Activated T-cell treated with anti-CD3 and anti-CD28 coated beads, Interleukin-2, amount 50 U/mL, for 24 hours (primary cell): ENCODE measurements at places on chromosomes 12 and 14.

DNA sequence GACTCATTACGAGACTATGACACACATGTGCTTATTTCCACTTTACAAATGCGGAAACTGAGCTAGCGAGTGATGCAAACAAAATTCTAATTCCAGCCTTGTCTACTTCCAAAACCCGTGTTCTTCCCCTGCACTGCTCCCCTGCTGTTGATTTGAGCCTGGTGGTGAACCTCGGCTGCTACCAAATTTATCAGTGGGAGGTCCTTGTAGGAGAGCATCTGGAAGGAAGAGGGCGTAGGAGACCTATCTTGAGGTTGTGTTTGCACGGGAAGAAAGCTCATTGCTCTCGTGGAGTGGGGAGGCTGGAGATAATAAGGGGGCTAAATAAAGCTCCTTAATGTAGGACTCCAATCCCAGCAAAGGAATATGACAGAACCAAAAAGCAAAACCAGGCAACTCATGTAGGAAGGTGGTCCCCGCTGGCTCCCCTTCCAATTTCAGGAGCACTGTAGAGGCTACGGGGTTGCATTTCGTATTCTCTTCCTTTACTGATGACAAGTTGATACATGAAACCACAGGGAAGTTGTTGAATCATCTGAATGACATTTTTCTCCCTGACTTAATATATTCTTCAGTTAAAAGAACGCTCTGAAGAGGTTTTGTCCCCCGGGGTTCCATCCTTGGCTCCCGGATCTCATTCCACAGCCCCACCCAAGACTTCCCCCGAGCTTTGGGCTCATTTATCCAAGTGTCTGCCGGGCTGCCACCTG lies 52.6 kb downstream of the FZD10 start:
- no peak for DNase-seq

DNA sequence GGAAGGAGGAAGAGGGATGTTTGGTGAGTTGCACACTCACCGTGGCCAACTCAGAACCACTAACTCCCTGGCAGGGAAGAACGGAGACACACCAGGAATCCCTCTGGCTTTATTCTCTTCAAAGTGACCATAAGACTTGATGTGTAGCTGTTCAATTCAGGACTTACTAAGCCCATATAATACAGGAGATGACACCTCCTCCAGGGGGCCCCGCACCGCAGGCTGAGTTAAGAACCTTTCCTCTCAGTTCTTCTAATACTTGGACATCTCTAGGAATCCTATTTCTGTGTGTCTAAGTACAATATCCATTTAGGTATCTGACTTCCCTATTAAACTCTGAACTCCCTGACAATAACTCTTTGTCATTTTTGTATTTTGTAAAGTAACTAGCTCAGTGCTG lies 49.5 kb downstream of the DCAF4 start:
- DNase-seq = no peak

DNA sequence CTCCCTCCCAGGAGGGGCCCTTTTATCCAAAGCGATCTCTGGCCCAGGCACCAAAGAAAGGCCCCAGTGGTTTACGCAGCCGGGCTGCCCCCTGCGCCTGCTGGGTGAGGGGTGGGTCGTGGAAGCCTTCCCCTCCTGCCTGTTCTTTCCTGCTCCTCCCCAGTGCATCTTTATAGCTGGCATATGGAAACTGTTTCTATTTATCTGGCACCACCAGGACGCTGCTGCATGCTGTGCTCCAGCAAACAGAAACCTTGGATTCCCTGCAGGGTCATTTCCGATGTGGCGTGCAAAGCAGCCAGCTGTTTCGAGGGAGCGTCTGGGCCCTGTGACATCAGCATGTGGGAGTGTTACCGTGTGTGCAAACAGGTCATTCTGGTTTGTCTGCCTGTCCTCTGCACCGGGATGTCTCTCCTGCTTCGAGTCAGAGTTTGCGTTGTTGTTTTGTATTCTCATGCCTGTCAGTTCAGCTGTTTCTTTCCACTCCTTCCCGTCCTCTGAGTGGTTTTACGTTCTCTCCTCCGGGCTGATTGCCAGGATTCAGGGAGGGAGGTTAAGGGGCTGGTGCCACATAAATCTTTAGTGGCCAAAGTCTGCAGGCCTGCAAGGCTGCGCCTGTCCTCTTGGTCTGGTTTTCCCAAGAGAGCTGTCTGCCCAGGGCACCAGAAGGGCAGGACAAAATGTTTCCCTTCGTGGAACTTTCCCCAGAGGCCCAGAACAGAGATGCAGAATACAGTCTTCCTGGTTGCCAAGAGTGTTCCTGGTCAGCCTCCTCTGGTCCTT lies 24.6 kb downstream of the TPCN1 start:
- DNase-seq = no peak

DNA sequence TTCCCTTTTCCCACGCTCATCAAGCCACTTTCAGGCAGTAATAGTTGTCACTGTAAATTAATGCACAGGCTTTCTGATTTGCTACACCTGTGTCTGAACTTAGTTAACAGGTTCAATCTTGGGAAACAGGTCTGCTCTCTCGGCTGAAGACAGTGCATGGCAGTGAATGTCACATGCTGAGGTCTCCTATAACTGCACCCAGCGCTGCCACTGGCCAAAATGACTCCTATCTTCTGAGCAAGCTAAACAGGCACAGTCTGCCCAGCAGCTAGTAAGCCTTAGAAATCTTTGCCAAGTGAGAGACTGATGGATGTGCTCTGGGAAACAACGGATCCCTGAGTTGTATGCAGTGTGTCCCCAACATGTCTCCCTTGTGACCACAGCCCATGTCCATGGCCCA lies 25.2 kb upstream of the FOXN3 start:
- no peak for DNase-seq

GRCh38 chr14:20456971-20457370 lies 1.9 kb downstream of the APEX1 start:
- no peak for DNase-seq
